ENCODE measurements at places on chromosomes 2 and 18.

GRCh38 chr2:1636791-1637415 is 107.4 kb downstream of the PXDN start:
- DNase-seq = no peak

DNA sequence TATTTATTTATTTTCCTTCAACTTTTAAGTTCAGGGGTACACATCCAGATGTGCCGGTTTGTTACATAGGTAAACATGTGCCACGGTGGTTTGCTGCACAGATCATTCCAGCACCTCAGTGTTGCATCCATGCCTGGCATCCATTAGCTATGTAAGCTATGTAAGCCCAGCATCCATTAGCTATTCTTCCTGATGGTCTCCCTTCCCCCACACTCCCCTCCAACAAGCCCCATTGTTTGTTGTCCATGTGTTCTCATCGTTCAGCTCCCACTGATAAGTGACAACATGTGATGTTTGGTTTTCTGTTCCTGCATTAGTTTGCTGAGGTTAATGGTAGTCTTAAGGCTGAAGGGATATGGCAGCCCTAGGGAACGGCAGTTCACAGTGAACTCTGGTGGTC is 203.4 kb downstream of the CTNNA2 start:
- no peak for DNase-seq

- no peak for DNase-seq
Observed at GRCh38 chr2:24597181-24597870, 106.3 kb downstream of the NCOA1 start.

DNA sequence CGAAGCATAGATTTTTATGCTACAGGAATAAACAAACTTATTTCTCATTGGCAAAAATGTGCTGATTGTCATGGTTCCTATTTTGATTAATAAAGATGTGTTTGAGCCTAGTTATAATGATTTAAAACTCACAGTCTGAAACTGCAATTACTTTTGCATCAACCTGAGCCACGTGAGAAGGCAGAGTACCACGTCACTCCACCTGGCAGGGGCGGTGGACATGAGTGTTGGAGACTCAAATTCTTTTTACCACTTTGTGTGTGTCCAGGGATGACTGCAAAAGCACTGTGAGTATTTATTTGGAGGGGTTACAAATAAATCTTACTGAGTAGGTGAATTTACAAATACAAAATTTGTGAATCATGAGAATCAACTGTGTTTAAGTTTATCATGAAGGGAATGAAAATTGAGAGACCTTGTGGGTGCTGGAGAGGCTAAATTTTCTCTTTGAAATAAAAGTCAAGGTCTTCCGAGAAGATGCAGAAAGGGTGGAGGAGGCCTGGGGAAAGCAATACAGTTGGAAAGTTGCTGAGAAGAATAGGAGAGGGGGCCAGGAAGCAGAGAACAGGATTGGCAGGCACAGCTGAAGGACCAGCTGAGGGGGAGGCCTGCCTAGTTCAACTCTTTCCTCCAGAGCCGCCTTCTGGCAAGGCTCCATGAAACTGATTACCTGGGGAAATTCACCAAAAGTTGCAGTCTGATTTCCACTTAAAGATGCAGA is 316.4 kb downstream of the MYCN start:
- no peak for DNase-seq

DNA sequence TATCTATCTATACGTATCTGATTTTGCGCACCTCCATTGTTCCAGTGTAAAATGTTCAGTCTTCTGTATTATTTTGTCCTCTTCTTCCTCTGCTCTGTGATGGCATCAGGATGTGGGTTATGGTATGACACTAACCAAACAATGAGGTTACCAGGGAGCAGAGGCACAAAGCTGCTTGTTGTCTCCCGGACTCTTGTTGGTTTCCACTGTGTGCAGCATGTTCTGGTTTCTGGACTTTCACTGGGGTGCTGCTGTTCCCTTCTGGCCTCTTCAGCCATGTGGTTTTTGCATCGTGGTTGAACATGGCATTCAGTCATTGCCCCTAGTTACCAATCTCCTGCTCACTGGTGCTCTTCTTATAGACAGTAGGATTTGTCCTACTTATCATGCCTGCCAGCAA is 665.9 kb downstream of the CBLN2 start:
- DNase-seq = no peak

DNA sequence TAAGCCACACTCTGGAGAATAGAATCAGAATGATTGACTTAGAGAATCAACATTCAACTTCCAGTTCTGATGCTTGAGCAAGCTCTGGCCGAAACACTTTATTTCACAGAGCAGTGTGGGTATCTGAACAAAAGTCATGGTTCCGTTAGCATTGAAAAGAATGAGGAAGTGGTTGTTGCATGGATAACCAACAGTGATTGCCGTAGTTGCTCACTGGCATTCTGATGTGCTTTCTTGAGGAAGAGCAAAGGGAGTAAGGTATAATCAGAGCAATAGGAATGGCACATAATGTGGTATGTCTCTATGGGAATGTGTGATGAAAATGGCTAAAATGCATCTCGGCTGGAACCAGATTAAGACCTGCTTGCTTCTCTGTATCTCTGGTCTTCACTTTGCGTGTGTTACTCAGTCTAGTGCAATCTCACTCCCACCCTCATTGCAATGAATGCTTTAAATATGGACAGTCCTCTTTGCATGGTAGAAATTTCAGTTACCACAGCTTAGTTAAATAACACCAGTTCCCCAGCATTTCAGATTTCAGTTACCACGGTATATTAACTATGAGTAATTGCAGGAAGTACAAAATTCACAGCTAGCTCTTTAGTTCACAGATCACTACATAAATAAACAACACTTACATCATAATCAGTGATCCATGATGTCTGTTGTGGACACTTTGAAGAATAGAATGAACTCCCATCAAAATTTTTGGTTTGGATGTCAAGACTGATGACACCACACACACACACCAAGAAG is 7.8 kb upstream of the RAB12 start:
- no peak for DNase-seq

DNA sequence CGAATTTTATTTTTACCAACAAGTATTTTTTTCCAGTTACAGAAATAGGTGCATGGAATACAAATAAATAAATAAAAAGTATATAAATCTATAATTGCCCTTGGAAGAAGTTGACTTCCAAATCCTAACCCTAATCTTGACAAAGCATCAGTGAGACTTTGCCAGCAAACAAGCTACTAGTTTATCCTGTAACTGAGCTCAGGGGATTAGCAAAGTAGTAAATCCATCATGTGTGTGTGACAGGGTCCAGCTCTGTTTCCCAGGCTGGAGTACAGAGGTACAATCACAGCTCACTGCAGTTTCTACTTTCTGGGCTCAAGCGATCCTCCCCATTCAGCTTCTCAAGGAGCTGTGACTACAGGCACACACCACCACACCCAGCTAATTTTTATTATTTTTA is 948.0 kb upstream of the CNTNAP5 start:
- no peak for DNase-seq

DNA sequence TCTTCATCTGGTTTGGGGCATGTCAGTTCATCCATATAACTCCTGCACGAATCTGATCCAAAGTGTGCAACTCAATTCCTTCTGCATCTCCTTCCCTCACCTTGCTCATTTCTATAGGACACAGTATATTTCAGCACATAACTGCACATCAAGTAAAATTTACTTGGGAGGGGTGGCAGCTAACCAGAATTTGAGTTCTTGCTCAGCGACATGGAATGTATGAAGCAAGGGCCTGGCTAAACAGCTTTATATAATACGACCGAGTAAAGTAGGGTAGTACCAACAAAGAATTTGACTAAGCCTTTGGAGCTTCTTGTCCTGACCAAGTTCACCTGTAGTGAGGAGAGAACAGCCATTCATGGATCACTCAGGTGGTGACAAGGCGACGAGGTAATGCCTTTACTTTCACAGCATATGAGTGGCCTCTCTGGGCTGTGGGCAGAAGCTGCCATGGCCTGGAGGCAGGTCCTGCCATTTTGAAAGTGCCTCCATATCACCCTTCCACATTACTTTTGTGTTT is 570.2 kb upstream of the TNP1 start:
- no peak for DNase-seq

DNA sequence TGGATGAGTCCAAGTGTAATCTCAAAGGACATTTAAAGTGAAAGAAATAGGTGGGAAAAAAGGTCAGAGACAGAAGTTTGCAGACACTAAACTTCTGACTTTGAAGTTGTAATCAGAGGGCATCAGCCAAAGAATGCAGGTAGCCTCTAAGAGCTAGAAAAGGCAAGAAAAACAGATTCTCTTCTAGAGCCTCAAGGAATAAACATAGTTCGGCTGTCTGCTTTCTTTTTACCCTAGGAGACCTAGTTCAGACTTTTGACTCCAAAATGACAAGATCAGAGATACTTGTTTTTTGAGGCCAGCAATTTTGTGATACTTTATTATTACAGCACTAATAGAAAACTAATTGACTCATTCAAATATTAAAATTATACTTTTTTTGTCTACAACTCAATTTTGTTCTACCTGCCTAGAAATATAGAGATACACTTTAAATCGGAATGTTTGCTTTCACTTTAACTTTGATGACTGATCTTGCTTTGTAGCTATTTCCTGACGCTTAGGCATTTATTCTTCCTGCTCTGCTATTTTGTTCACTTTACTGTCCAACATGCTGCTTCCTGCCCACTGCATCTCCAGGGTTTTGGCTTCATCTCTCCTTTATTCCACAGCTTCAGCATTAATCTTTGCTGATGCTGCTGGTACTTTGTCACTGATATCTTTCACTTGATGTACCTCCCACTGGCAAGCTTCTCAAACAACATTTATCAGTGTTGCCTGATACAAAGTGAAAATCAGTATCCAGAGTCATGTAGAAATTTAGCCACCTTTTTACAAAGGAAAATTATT is 272.5 kb downstream of the DSEL start:
- no peak for DNase-seq

GRCh38 chr2:102085238-102085637 is 57.3 kb upstream of the IL1R1 start:
- DNase-seq = no peak

GRCh38 chr2:43082111-43082894 is 144.1 kb downstream of the ZFP36L2 start:
- no peak for DNase-seq

GRCh38 chr2:190343536-190344275 is at the start of gene INPP1:
TSS of gene INPP1 (plus strand) at chr2:190343589. CDS start at chr2:190360103, 16,514 bp downstream.
- DNase-seq = peak; percentile 45
